ENCODE measurements at places on chromosomes 12 and 14.

DNA sequence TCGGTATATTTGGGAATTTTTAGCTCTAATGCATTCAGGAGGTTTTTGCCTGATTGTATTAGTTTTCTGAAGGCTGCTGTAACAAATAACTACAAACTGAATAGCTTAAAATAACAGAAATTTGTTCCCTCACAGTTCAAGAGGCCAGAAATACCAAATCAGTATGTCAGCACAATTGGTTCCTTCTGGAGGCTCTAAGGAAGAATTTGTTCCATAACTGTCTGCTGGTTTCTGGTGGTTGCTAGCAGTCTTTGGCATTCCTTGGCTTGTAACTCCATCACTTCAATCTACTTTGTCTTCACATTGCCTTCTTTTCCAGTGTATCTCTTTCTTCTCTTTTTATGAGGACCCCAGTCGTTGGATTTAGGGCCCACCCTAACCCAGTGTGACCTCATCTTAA, 21.3 kb downstream of the TMTC3 start:
- no peak for DNase-seq

GRCh38 chr14:23556700-23557440, 799 bp downstream of the THTPA start:
- DNase-seq = no peak

DNA sequence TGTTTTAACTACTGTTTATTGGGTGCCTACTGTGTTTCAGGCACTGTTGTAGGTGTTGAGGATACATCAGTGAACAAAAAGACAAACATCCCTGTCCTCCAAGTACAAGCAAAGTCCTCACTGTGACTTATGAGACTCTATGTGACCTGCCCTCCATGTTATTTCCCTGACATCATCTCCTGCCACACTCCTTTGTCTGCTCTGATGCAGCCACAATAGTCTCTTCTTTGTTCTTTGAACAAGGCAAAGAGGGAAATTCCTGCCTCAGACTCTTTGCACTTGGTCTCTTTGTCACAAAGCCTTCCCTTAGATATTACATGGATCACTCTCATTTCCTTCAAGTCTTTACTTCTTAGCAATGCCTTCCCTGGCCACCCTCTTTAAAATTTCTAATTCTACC, 240.1 kb upstream of the SRRM4 start:
- no peak for DNase-seq

GRCh38 chr12:73221398-73221797, 949.2 kb downstream of the TRHDE start:
- DNase-seq = no peak

GRCh38 chr12:53870117-53870516, 68.5 kb upstream of the HOXC13 start:
- no peak for DNase-seq
